ENCODE measurements at places on chromosomes 1 and 21.

DNA sequence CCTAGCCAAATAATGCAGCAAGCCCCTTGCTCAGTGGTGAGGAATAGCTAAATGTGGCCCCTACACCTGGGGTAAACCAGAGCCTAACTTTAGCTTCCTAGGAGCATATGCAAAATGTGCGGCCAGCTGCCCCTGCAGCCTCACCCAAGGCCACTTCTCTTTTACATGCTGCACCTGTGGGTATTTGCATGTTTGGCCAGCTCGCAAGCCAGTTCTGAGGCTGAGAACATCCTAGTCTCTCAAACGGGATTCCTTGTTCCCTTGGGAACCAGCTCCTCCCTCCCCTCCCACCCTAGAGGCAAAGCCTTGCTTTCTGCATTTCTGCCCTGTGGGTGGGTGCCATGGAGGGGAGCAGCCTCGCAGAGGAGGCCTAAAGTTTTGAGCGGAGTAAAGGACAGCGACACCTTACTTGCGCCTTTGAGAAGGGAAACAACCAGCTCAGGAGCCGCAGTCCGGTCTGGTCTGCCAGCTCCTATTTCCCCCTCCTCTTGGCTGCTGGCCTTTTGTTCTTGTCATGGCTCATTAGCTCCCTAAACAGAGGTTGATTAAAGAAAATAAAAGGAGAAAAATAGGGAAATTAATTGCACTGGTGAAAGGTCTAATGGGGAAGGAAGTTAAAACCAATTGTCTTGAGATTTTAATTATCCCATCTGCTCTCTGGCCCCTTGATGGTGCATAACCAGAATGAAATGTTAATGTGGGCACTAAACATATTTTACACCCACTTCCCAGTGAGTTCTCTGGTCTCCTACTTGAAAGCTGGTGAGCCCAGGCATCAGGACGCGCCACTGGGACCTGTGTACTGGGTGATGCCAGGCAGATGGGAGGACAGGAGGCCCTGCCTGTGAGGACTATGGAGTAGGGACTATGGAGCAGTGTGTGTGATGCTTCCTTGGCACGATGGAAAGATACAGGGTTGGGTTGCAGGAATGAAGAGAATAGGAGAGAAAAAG is 68.7 kb downstream of the TEX35 start:
- DNase-seq = no peak

DNA sequence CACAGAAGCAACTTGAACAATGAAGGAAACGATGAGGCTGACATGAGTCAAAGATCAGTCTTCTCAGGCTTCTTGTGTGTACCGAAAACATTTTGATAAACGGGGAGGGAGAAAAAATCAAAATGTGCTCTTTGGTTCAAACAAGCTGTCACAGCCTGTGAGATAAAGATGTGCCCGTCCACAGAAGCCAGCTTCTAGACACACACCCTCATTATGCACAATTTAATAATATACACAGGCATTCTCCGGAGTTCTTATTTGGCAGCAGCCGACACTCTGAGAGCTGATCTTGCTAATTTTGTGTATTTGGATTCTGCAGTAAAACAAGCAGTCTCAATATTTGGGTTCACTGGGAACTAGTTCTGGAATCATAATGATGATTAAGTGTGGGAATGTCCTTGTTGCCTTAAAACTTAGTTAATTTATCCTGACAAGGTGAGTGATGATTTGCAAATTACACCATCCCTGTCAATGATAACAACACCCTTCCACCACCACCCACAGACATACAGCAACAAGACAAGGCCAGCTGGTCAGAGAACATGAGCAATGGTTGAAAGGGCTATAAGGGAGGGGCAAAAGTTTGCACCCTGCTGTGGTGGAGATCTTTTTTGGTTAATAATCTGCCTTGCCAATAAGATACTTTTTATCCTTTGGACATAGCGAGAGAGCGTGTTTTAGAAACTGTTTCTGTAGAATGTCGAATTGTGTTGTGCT is 269.9 kb upstream of the KIAA0040 start:
- DNase-seq = no peak

- DNase-seq = no peak
Measured at GRCh38 chr1:63773815-63774616, at the start of gene ROR1. Gene ROR1 (plus strand): TSS chr1:63774017.

DNA sequence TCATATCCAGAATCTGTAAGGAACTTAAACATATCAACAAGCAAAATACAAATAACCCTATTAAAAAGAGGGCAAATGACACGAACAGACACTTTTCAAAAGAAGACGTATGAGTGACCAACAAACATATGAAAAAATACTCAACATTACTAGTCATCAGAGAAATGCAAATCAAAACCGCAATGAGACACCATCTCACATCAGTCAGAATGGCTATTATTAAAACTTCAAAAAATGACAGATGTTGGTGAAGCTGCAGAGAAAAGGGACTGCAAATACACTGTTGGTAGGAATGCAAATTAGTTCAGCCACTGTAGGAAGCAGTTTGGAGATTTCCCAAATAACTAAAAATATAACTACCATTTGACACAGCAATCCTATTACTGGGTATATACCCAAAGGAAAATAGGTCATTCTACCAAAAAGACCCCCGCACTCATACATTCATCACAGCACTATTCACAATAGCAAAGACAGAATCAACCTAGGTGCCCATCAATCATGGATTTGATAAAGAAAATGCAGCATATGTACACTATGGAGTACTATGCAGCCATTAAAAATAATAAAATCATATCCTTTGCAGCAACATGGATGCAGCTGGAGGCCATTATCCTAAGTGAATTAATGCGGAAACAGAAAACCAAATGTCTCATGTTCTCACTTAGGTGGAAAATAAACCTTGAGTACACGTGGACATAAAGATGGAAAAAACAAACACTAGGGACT is 230.1 kb upstream of the RAB4A start:
- DNase-seq = no peak

- DNase-seq = no peak
Measured at GRCh38 chr1:157004327-157004726, 41.2 kb downstream of the ARHGEF11 start.

- no peak for DNase-seq
Measured at GRCh38 chr1:211329764-211330201, 3.1 kb downstream of the TRAF5 start.

DNA sequence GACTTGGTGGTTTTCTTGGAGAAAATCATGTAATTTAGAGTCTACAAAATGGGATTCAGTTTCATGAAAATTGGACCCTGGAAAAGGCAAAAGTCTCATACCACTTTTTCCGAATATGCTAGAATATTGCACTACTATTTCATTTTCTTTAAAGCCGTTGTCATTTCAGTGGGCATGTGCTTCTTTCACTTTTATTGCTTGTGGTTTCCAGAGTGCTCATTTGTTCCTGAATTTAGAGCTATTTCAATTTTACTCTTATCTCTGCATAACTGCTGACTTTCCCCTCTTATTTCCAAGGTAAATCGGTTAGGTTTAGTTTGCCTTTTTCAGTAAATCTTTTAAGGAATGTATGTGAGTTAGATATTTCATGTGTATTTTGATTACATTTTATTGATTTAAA is 11.6 kb downstream of the HHAT start:
- DNase-seq = no peak

- no peak for DNase-seq
Measured at GRCh38 chr1:32052887-32053286, 19.9 kb upstream of the TMEM39B start.

DNA sequence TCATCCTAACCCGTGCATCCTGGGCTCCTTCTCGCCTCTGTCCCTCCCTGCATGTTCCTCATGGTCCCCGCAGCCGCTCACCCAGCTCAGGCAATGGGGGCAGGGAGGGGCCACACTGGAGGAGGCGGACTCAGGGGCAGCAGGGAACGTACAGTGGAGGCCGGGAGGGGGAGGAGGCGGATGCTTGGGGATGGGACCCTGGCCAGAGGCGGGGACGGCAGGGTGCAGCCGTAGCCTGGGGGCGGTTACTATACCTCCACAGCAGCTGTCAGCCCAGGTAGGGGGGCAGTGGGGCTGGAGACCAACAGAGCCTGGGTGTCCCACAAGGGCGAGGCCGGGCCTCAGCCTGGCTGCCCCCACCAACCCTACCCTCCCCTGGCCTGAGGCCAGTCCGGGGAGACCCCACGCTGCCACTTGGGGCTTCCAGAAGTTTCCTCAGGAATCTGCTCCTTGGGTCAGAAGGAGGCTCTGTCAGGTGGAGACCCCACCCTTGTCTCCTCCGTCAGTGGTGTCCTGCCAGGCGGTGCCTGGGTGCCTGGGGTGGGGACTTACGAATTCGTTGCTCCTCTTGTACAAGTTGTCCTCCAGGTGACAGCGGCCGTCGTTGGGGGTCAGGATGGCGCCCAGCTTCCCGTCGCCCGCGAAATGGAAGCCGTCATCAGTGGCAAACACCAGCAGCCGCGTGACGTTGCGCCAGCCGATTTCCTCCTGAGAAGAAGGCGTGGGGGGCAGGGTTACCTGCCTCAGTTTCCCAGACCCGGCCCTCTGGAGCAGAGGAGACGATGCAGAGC is 20.7 kb downstream of the ITGB2 start:
- DNase-seq = no peak

DNA sequence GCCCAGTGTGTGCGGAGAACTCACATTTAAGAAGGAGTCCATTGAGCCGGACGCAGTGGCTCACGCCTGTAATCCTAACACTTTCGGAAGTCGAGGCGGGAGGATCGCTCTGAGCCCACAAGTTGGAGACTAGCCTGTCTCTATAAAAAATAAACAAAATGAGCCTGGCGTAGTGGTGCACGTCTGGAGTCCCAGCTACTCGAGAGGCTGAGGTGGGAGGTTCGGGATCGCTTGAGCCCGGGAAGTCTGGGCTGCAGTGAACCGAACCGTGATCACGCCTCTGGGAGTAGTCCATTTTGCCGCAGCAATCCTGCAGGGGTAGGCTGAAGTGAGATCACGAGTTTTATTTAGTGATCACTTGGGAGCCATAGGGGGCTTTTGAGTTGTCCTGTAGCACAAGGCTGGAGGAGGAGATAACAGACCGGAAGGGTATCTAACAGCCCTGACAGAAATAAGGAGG is 497 bp upstream of the FUCA1 start:
- no peak for DNase-seq

DNA sequence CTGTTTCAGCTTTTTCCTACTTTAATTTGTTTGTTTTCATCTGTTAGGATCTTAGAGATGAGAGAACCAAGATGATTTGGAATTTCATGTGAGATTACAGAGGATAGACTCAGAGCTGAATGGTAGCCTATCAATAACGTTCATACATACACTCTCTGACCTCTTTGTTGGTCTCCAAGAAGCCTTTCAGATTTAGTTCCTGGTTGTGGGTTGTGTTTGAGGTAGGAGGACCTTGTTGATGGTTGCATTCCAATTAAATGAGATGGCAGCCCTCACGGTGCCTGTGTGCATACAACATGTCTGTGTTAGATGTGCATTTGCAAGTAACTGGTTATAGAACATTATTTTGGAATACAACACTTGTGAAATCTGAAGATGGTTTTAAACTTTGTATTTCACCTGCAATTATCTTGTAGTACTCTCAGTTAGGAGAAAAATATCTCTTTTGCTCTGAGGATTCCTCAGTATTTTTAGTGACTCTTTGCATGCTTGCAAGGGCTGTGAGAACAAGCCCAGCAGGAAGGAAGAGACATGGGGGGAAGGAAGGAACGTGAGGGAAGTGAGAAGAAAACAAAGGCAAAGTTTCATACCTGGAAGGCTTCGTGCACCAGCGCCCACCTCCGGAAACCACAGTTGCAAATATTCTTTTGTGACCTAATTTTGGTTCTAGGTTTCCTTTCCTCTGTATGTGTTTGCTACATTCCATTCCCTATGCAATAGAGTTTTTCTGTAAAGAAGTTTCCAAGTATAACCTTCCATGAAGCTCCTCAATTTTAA is 291.8 kb downstream of the DISC1 start:
- no peak for DNase-seq

DNA sequence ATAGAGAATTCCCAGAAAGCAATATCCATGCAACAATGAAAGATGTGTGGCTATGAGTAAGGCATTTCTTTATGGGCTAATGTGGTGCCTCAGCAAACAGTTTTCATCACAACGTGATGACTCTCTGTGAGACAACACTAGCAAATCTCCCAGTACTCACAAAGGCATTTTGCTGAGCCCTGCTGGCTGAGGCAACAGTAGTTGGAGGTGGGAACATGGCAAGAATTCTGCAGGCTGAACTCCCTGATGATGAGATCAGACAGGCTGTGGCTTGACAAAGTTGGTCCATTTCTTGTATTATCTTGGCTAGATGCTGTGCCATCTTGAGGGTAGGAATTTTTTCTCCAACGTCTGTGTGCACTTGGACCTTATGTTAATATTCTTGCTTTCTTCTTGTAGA is 24.6 kb downstream of the PROX1 start:
- no peak for DNase-seq

DNA sequence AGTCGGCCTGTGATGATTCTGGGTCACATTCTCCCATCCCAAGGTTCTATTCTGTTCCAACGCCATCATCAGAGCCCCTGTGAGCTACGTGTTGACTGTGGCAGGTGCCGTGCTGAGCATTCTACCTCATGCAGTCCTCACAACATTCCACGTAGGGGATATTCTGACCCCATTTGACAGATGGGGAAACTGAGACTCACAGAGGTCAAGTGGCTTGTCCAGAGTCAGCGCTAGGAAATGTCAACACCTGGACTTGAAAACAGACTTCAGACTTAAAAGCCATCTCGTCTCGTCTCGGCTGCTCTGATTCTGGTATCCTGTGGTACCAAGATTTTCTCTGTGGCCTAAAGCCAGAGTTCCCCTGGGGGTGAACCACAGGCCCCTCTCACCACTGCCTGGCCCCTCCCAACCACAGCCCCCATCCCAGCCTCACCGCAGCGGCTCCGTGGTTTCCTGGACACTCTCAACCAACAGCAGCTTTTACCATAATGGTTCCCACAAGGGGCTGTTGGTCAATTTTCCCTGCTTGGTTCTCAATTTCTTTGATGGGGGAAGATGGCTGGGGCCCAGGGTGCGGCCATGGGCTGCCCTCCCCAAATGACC is 39.6 kb downstream of the SDC3 start:
- DNase-seq = no peak

DNA sequence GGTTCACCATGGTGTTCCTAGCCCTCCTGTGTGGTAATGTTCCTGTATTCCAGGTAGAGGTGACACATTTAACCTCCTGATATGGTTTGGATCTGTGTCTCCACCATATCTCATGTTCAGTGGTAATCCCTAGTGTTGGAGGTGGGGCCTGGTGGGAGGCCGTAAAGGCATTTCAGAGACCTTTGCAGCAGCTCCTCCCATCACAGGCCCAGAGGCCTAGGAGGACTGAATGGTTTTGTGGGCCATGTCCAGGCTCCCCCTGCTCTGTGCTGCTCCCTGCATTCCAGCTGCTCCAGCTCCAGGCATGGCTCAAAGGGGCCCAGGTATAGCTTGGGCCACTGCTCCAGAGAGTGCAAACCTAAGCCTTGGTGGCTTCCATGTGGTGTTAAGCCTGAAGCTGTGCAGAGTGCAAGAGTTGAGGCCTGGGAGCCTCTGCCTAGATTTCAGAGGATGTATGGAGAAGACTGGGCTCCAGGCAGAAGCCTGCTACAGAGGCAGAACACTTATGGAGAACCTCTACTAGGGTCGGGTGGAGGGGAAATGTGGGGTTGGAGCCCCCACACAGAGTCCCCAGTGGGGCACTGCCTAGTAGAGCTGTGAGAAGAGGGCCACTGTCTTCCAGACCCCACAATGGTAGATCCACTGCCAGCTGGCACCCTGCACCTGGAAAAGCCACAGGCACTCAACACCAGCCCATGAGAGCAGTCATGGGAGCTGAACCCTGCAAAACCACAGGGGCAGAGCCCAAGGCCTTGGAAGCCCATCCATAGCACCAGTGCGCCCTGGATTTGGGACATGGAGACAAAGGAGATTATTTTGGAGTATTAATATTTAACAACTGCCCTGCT is 10.0 kb downstream of the SELENBP1 start:
- no peak for DNase-seq
